HuH-7.5 (cell line): ENCODE measurements at places on chromosomes 13 and 19.

DNA sequence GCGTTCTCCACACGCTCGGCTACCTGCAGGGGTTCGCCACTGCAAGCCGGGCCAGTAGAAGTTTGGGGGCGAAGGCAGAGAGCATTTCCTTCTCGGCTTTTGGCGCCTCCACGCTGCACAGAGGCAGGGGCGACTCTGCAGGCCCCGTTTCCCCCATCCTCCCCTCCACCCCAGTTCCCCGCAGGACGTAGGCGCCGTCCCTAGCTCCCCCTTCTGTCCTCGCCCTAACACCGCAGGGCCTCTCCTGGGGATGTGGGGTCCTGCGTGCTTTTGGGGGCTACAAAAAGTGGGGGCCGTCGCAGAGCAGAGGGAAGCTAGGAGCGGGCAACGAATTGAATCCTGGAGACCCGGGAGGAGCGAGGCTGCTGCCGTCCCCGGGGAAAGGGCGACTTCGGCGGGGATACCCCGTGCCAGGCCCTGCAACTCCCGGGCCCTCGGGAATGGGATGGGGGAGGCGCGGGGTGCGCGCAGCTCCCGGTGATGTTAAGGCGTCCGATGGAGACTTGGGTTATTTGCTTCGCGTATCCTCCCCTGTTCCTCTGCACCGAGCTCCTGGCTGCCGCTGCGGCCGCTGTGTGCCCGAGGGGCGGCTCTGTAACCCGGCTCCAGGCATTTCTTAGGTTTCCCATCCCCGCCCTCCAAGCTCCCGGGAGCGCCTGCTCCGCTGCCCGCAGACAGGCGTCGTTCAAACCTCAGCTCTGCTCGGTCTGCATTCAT is 255.9 kb upstream of the SOX21 start:
- DNase-seq: no peak

DNA sequence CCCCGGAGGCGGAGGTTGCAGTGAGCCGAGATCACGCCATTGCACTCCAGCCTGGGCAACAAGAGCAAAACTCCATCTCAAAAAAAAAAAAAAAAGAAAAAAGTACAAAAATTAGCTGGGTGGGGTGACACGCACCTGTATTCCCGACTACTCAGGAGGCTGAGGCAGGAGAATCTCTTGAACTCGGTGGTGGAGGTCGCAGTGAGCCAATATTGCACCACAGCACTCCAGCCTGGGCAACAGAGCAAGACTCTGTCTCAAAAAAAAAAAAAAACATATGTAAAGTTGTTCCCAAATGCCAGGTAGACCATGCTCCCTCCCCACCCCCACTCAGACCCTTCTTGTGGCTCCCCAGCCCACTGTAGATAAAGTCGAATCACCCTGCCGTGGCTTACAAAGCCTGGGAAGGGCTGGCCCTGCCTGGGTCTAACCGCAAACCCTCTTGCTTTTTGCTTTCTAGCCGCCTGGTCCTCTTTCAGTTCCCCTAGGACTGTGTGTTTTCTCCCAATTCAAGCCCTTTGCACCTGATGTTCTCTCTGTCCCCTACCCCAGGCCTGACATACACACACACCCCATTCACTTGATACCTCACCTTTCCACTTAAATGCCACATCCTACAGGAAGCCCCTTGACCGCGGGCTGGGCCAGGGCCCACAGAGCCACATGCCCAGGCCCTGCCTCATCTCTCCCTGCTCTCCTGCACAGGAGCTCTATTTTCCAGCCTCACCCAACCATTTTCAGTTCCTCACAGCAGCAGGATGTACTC is 34.4 kb downstream of the MAP4K1 start:
- no peak for DNase-seq

DNA sequence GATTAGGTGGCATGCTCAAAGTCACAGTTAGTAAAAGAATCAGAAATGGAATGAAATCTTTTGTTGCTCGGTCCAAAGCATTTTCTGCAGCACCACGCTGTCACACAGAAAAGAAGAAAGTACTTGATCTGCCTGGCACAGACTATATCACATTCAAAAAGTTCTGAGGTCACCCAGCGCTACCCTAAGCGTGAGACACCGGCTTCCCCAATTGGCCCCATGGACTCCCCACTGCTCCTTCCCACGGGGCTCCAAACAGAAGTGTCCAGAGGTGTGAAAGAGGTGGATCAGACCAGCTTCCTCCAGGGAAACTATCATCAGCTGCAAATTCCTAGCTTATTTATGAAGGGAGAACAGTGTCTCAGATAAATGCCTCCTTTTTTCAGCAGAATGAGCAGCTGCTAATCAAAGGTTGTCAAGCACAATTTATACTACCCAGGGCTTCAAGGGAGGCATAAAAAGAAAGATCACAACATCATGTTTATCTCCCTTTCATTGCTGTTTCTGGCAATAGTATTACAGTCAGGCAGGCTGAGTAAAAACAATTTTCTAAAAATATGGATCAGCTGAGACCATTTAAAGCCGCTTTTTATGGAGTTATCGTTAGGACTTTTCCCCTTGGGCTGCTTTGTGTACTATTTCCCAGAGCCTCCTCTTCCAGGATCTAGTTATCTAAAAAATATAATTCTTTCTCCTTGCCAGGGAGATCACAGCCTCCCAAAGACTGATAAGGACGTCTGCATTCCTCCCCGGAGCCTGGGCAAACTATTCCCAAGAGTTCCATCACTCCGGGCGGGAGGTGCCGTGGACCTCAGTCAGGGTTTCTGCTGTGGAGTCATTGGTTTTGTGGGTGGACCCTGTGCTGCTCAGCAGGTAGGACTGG is 208.0 kb downstream of the LHFPL6 start:
- no peak for DNase-seq

- DNase-seq: no peak
Measured at GRCh38 chr13:42305503-42305902, 33.6 kb downstream of the AKAP11 start.

DNA sequence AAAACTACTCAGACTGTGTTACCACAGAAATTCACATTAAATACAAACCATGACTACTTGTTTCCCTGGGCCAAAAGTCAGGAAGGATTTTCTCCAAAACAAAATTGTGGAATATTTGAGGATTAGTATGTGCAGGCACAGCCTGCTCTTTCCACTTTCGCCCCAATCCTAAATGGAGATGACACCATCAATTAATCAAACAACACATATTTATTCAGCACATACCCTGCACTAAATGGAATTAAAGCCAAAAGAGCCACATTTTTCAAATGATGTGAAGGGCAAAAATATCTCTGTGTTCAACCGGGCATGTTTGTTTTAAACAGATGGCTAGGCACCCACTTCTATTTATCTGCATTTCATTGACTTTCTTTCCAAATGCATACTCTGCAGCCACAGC is 523.1 kb downstream of the DCT start:
- no peak for DNase-seq

DNA sequence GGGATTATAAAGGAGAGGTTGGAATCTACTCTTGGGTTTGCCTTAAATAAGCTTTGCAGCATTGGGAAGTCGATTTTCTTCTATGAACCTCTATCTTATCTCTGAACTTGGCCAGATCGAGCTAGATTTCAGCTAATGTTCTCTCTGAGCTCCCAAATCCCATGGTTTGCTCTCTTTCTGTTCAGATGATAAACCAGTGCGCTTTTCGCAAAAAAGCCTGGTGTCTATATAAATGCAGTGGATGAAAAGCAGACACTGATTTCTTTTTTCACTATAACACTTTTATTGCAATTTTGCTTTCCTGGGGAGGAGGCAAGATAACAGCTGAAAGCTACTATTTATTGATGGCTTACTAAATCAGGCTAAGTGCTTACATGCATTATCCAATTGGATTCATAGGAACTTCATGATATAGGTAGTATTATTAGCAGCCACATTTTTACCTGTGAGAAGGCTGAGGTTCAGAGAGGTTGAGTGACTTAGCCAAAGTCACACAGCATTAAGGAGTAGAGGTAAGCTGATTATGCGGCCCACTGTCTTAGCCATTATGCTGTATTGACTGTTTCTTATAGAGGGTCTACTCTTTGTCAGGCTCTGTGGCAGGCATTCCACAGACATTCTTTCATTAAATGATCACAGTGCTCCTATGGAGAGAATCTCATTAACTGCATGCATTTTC is 58.9 kb downstream of the RFC3 start:
- no peak for DNase-seq

DNA sequence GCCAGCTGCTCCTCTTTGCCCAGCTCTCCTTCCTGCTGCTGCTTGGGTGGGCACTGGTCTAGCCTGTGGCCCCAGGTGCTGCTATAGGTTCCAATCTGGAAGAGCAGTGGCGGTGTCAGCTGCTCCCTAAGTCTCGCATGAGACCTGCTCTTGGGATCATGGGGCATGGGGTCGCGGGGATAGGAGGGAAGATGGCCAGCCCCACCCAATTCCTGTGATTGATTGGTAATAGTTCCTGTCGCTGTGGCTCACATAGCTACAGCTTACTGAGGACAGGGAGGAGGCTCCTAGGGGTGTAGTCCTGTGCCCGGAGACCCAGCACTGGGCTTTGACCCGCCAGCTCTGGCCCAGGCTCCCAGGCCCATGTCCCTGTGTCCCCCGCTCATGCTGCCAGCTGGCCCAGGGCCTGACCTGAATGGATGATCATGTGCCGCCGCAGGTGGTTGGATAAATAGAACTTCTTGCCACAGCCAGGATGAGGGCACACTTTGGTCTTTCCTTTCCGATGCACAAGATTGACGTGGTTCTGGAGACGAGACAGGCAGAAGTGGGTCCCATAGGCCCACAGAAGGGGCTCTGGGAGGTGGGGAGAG is 4.5 kb upstream of the ELAVL3 start:
- no peak for DNase-seq

DNA sequence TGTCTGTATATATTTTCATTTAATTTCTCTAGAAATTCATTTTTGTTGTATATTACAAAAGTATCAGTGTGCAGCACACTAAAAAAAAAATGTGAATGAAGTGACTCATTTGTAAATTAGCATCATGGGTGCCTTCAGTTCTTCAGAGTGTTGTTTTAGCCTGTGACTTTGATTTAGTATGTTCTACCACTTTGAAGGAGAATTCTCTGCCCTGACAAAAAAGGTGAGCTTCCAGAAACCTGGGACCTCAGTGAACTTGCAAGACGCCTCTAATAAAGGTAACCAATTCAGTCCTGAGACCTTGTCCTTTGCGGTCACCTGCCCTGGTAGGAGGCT is 2.4 kb downstream of the METTL21C start:
- no peak for DNase-seq

DNA sequence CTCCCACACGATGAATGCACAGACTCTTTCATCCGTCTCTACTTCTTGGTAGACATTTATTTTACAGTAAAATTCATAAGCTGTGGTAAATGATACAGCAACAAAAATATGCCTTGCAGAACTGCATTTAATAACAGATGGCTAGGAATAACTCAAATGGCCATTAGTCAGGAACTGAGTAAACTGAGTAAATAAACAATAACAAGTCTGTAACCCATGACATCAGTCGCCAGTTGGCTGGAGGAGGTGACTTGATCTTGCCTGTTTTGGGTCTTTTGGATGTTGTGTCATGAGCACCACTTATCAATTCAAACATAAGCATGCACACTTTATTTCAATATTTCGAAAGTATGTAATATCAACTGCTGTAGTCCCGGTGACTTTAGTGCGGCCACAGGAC is 632.6 kb upstream of the ARGLU1 start:
- no peak for DNase-seq

- no peak for DNase-seq
Measured at GRCh38 chr13:101384929-101385328, 31.4 kb downstream of the NALCN start.

DNA sequence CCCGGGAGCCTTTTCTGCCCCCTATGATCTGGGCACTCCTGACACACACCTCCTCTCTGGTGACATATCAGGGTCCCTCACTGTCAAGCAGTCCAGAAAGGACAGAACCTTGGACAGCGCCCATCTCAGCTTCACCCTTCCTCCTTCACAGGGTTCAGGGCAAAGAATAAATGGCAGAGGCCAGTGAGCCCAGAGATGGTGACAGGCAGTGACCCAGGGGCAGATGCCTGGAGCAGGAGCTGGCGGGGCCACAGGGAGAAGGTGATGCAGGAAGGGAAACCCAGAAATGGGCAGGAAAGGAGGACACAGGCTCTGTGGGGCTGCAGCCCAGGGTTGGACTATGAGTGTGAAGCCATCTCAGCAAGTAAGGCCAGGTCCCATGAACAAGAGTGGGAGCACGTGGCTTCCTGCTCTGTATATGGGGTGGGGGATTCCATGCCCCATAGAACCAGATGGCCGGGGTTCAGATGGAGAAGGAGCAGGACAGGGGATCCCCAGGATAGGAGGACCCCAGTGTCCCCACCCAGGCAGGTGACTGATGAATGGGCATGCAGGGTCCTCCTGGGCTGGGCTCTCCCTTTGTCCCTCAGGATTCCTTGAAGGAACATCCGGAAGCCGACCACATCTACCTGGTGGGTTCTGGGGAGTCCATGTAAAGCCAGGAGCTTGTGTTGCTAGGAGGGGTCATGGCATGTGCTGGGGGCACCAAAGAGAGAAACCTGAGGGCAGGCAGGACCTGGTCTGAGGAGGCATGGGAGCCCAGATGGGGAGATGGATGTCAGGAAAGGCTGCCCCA is 8.5 kb upstream of the CEACAM7 start:
- DNase-seq: no peak

- DNase-seq: no peak
Measured at GRCh38 chr19:49318296-49318695, 6.7 kb downstream of the SLC6A16 start.

DNA sequence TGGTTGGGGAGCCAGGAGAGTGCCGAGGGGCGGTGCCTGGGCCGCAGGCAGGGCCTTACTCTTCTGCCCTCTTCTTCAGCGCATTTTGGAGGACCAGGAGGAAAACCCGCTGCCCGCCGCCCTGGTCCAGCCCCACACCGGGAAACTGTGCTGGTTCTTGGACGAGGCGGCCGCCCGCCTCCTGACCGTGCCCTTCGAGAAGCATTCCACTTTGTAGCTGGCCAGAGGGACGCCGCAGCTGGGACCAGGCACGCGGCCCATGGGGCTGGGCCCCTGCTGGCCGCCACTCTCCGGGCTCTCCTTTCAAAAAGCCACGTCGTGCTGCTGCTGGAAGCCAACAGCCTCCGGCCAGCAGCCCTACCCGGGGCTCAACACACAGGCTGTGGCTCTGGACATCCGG is 9.4 kb downstream of the PGLS start:
- DNase-seq: no peak

DNA sequence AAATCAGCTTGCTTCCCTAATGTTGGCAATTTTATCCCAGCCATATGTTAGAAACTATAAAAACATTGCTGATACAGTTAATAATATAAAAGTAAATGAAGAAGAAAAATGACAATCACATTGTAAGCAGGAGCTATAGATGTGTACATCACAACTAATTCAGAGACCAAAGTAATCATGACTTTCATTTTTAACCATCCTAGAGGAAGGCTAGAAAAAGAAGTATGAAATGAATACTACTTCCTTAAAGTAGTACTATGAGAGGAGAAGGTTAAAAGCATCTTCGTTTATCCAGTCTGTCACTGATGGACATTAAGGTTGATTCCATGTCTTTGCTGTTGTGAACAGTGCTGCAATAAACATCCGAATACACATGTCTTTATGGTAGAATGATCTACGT is 135.5 kb downstream of the IRS2 start:
- no peak for DNase-seq

- DNase-seq: no peak
Measured at GRCh38 chr13:101025519-101025918, 350.9 kb upstream of the TMTC4 start.

GRCh38 chr19:45291834-45292233 is 30.8 kb downstream of the CKM start:
- DNase-seq: no peak

- no peak for DNase-seq
Measured at GRCh38 chr19:45512881-45513483, 5.7 kb downstream of the VASP start.
